Activated naive CD8-positive, alpha-beta T cell treated with anti-CD3 and anti-CD28 coated beads, Interleukin-2, amount 10 ng/mL, durations not matched to agents 7 days and 5 days (primary cell): ENCODE measurements at places on chromosomes 5 and 9.

GRCh38 chr9:87529671-87530070, 32.0 kb downstream of the DAPK1 start:
- DNase-seq, result no peak

- DNase-seq, result no peak
Observed at GRCh38 chr5:109946610-109947009, 256.9 kb downstream of the MAN2A1 start.

DNA sequence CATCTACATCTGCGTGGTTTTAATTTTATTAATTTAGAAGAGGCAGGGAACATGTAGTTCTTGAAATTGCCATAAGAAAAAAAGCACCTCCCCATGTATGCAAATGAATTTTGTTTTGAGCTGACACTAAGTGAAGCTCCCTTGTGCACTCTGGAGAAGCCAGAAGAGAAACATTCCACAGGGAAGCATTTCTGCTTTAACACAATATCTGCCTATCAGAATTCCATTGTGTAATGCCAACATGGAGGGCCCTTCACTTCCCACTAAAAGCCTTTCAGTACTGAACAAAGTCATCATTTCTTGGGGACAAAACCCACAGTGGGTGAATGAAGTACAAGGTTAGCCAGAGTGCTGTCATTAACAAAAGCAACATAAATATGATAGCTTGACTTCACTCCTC, 59.7 kb downstream of the PRELID2 start:
- no peak for DNase-seq

DNA sequence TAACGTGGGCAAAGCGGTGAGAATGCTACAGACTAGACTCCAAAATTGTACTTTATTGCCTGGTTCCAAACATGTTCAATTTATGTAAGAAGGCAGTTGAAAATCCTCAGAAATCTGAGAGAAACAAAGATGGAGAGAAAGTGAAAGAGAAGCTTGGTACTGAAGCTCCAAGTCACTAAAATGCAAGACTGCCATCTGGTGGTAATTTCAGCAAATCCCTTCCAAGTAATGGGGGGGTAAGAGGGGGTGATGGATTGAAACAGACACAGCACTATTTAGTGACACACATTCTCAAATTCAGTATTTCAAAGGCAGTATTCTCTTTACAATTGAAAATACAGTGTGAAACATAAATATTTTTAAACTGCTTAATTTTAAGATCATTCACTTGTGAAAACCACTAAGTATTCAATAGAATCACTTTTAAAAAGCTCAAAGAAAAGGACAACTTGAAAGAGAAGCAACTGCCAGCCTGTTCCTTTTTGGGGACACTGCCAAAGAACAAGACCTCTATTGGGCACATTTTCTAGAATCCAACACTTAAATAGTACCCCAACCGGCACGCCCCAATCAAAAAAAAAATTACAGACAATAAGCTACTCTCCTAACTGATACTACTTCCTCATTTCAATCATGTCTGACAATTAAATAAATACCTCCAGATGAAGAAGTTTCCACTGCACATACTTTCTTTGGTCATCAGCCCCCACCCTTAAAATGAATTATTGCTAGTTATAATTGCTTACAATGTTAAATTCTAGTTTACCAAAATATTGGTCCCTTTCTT, 131.5 kb downstream of the AGTPBP1 start:
- no peak for DNase-seq
